ENCODE measurements at places on chromosomes 5 and 9. TPM values are rescaled to one million over a fixed set of nuclear protein-coding genes. Genes with fewer than 3 reads are reported as not detected.

Gene TERT
- not detected for total RNA-seq

Gene LCN6
- not detected for total RNA-seq

Gene PCAT7
- not detected for total RNA-seq

Gene OTP
- total RNA-seq = not detected

Gene IFNA13
- total RNA-seq = not detected

Gene C1QTNF2
- total RNA-seq = 0.86 TPM

Gene F2R
- total RNA-seq = 39.7 TPM

Gene STK32A
- 0.09 TPM for total RNA-seq

Gene NEUROG1
- total RNA-seq = not detected

Gene PCDHGA11
- total RNA-seq = 12.0 TPM

Gene SPINK6
- total RNA-seq = not detected

Gene PGGT1B
- total RNA-seq = 15.6 TPM

Gene OMD
- 0.95 TPM for total RNA-seq

Gene CER1
- not detected for total RNA-seq

Gene NR4A3
- 0.32 TPM for total RNA-seq

Gene ROR2
- total RNA-seq = 5.8 TPM

Gene LURAP1L
- total RNA-seq = 62.1 TPM

Gene CEP72
- total RNA-seq = 1.5 TPM

Gene C9orf153
- 0.32 TPM for total RNA-seq

Gene GLDC
- total RNA-seq = 0.09 TPM

Gene EGFLAM
- 0.16 TPM for total RNA-seq

Gene TMEM215
- not detected for total RNA-seq

Gene ZDHHC12
- 28.7 TPM for total RNA-seq

Gene ARHGEF39
- total RNA-seq = 0.32 TPM

Gene SLC4A9
- total RNA-seq = not detected

Gene SLC30A5
- total RNA-seq = 65.1 TPM

Gene SNCB
- 0.32 TPM for total RNA-seq

Gene RAD17
- 11.6 TPM for total RNA-seq

Gene SNCAIP
- 0.16 TPM for total RNA-seq

Gene LCN9
- total RNA-seq = not detected

Gene SVEP1
- 62.5 TPM for total RNA-seq

Gene CCNG1
- 325 TPM for total RNA-seq

Gene SLC45A2
- under 0.01 TPM for total RNA-seq

Gene UBAP2
- total RNA-seq = 16.7 TPM

Gene DDX4
- not detected for total RNA-seq

Gene SLC25A51
- 49.0 TPM for total RNA-seq

Gene SLIT3
- 0.95 TPM for total RNA-seq

Gene C9
- total RNA-seq = 0.16 TPM

Gene DMGDH
- 5.1 TPM for total RNA-seq

Gene SLC25A2
- not detected for total RNA-seq

Gene RAB3C
- not detected for total RNA-seq

Gene SLC6A19
- total RNA-seq = not detected

Gene CORO2A
- total RNA-seq = under 0.01 TPM

Gene GABRA1
- not detected for total RNA-seq

Gene CCDC192
- total RNA-seq = not detected

Gene DHFR
- total RNA-seq = 2.7 TPM

Gene ECSCR
- total RNA-seq = not detected

Gene BTNL9
- total RNA-seq = not detected

Gene REEP2
- 16.4 TPM for total RNA-seq

Gene GZMA
- not detected for total RNA-seq

Gene IFNA21
- total RNA-seq = not detected

Gene SQSTM1
- total RNA-seq = 1,109 TPM

Gene STARD4
- 36.3 TPM for total RNA-seq

Gene KCNV2
- total RNA-seq = not detected

Gene OR2V1
- under 0.01 TPM for total RNA-seq

Gene NR6A1
- total RNA-seq = 0.26 TPM

Gene CHMP5
- 152 TPM for total RNA-seq

Gene PCDHGA7
- total RNA-seq = 5.7 TPM
